T-helper 9 cell (primary cell): ENCODE measurements at places on chromosomes 13 and 19.

DNA sequence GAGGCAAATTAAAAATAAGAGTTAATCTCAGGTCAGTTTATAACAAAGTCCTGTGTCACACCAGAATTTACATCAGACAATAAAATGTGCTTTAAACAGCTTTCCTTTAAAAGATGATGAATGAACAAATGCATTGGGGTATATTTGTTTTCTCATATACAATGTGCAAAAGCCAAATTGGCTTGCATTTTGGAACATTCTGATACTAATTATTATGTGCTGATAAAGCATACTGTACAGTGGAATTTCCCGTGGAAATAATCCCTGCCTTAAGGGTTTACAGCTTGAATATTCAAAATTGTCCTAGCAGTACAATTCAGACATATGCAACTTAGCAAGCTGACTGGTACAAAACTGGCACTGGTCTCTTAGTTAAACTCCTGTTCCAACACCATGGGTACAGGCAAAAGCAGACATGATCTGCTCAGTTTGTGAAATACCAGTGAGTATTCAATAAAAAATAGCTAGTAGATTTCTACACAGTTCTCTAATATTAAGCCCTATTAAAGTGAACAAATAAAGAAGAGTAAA, 373.4 kb downstream of the SLITRK1 start:
- no peak for DNase-seq

DNA sequence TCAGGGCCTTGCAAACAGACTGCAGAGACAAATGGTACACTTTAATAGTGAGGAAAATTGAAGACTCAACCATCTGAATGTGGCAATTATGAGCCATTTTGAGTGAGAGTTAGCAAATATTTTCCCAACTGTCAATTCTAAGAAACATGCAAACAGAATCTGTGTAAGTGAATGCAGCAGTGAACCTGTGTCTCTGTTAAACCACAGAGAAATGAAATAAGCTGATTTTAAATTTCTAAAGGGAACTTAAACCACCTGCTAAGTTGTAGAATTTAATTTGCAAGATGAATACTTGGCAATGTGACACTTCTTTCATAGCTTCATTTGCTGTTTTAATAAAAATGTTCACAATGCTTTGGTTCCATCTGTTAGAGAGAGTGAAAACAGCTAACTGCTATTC, 42.0 kb upstream of the TDRD3 start:
- no peak for DNase-seq

DNA sequence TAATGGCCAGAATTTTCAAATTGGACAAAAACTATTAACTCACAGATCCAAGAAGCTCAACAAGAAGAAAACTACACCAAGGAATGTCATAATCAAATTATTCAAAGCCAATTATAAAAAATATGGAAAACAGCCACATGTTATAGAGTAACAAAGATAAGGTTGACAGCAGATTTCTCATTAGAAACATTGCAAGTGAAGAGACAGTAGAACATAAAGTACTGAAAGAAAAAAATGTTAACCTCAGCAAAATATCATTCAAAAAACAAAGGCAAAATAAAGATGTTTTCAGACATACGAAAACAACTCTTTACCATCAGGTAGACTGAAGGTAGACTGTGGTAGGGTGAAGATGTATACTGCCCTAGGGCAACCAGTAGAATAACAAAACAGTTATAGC, 83.4 kb downstream of the KCNRG start:
- DNase-seq = no peak

- peak; percentile 9 for DNase-seq
Observed at GRCh38 chr19:33134571-33135041, 2.7 kb downstream of the WDR88 start.

DNA sequence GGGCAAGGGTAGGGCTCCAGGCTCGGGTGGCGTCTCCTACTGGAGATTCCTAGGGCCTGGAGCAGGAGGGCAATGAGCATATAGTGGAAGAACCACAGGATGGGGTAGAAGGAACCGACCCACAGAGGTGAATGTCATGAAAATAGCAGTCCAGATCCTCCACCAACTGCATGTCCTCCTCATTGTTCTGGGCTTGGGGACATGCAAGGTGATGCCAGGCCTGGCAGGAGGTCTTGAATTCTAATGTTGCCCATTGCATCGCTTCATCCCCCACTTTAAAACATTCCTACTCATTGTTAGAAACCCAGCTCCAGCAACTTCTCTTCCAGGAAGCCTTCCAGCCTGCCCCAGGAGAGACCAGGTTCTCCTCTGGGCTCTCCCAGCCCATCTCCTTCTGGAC, 49.4 kb downstream of the OR10H4 start:
- no peak for DNase-seq

GRCh38 chr13:88162076-88162702, 491.0 kb downstream of the SLITRK5 start:
- DNase-seq = no peak
